ENCODE measurements at places on chromosomes 7 and 10.
A peak's percentile ranks its signal among the peaks of the same experiment; 100 is the strongest.

- DNase-seq, result no peak
Measured at GRCh38 chr10:50279489-50279888, 28.2 kb upstream of the ASAH2 start.

GRCh38 chr10:114550756-114551635, 107.1 kb downstream of the ABLIM1 start:
- DNase-seq, result peak; percentile 33

GRCh38 chr7:54722026-54722425, 37.0 kb downstream of the SEC61G start:
- DNase-seq, result no peak

- no peak for DNase-seq
Measured at GRCh38 chr7:148433521-148434180, 156.9 kb upstream of the C7orf33 start.

DNA sequence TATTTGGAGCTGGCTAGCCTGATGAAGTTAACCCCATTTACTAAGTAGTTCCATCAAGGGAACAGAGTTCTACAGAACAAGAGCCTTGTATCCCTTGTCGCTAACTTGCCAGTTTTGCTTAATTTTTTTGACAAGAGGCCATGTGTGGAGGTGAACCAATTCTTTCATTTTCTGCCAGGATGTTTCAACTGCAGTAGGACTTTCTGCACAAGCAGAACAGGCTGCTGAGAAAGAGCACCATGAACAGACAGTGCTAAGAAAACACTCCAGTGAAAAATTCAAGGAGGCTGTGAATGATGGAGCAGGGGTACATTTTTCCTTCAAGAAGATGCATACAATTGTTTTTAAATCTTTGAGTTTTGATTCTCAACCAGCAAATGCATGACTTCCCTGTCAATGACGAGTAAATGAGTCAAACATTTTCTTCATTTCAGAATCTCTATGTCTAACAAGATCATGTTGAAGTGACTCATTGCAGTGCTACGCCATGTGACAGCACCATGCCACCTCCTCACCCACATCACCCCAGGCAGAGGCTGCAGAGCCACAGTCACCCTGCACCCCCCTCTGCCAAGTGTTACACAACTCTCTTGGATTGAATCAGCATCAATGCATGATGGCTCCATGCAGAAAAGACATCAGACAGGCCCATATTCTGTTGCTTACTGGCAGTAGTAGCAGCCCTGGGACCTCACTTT, 193.1 kb downstream of the COBL start:
- peak; percentile 61 for DNase-seq

DNA sequence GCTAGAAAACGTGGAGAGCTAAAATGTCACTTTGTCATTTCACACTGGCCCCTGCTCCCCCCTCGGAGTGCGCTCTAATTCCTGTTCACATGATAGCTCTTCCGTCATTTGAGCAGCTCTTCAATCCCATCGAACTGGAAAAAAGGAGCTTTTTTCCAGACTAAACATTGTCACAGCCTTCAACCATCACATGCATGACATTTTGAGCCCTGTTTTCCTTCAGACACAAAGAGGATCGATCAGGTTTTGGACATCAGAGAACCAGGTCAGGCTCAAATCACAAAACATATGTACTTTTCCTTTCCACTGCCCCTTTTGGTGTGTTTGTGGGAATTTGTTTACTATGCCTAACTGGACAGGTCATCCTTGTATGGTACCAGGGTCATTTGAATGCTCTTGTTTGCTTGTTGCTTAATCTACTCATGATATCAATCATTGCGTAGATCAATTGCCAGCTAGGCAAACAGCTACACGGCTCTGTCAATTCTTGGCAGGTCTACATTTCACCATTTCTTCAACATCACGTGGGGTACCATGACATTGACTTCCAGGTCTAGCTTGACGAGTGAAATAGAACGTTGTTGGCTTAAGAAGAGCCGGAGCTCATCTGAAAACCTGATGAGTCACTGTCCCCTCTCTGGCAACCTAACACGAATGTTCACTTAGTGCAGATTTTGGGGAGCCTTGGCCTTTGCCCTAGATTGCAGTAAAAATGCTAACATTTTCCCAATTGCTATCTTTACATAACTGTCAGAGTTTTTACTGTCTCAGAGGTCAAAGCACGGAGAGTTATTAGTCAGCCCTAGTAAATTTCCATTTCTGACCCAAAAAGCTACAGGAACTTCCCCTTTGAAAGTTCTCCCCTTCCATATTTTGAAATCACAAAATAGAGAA, 87.3 kb downstream of the LYZL2 start:
- peak; percentile 35 for DNase-seq

GRCh38 chr7:99035723-99036545, 108.0 kb downstream of the SMURF1 start:
- no peak for DNase-seq

GRCh38 chr7:1567896-1568510, 1.8 kb downstream of the PSMG3 start:
- DNase-seq, result peak; percentile 66

- no peak for DNase-seq
Measured at GRCh38 chr7:118078015-118078414, 105.9 kb upstream of the LSM8 start.

- no peak for DNase-seq
Measured at GRCh38 chr10:78703593-78703992, 365.2 kb upstream of the ZMIZ1 start.

GRCh38 chr10:76324283-76324682, 892.9 kb downstream of the LRMDA start:
- no peak for DNase-seq

GRCh38 chr7:114426824-114427223, 12.2 kb downstream of the FOXP2 start:
- DNase-seq, result peak; percentile 23

DNA sequence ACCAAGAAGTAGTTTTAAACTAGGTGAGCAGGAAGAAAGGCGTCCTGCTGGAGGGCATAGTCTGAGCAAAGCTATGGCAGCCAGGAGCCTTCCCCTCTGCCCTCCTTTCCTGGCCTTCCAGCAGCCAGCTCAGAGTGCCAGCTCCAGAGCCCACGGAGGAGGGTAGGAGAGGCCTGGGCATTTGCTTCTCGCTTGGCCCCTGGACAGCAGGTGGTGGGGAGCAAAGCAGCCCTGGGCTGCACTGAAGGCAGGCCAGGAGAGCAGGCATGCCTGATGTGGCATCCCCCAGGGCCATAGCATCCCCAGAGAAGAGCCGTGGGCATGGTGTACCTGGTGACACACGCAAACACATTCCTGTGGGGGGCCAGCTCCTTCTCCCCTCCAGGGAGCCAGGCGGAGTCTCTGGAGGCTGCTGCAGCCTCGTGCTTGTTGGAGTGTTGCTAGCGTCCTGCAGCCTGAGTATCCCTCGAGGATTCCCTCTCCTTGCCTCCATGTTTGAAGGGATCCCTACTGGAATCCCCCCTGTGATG, 43.9 kb downstream of the CDH23 start:
- no peak for DNase-seq

- DNase-seq, result peak; percentile 75
Measured at GRCh38 chr7:28958235-28958979, at the start of gene TRIL. Gene TRIL, minus strand, starts transcription at chr7:28958330. Its CDS starts 284 bp downstream, at chr7:28958046.

DNA sequence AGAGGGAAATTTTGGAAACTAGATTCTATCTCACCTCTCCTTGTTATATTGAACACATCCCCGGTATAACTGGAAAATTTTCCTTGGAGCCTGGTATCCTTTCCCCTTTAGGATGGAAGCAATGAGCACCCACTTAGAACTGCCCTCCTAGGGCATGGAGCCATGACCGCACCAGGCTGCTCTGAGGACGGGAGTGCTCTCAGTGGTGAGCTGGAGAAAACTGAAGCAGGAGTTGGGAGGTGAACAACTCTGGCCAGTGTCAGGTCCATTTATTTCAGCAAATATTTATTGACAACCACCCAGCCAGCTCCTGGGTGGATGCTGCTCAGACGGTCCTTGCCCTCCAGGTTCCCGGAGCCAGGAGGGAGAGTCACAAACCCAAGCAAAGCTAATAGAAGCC, 278.1 kb downstream of the WDR11 start:
- DNase-seq, result no peak

DNA sequence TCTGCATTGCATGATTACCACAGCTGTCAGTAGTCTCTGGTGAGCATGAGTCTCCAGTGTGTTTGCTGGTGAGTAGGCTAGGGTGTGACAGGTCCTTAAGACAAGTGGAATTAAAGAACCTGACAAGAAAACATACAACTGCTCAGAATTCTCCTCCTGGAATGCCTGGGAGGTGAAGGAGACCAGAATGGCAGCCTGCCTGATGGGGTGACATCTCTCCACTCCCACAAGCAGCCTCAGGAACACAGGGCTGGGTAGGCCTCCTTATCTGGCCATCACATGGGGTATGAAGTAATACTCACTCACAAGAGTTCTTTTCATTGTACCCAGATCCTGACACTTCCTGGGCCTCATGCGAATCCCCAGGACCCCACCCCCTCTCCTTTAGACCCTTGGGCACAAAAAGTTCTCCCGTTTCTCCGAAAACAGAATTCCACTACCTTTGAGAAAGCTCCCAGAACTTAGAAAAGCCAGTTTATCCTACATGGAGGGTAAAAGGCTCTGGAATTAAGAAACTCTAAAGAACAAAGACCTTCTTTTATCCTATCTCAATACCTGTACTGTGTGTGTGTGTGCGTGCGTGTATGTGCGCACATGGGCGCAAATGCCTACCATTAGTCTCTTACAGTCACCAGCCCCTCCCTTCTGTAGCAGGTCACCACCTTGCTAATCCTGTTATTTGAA, 33.4 kb upstream of the C1GALT1 start:
- peak; percentile 6 for DNase-seq

DNA sequence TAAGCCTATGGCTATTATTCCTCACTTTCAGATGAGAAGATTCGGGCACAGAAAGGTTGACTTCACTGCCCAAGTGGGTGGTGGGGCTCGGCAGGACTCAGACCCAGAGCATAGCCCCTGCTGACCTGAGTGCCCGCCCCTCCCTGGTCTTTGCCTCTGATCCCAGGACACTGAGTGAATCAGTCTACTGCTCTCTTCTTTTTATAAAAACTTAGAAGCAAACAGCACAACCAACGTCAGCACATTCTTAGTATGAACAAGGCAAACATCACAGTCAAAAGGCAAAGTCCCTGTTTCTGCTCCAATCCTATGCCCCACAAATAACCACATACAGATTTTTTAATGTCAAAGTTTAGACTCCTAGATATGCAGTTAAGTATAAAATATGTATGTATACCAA, 237.8 kb downstream of the ZMYND11 start:
- DNase-seq, result peak; percentile 67

All from iris pigment epithelial cell (primary cell).